Activated T-helper 1 cell treated with Interleukin-2 at 50 U/mL for 16 hours (primary cell): ENCODE measurements at places on chromosomes 5 and 9.

DNA sequence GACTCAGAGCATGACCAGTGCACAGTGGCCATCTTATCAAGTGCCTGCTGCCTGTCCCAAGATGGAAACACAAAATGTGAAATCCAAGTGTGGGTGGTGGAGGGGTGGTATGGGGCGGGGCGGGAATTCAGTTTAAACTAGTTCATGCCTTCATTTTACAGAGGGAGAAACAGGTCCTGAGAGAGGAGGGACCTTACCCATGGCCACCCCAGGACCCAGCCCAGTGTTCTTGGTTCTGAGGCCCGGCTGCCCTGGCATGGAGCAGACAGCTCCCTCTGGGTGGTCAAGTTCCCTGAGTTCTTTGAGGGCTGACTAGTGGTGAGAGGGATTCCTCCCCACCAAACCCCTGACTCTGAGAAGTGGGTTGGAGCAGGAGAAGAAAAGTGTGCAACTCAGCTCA lies 20.8 kb downstream of the KCNIP1 start:
- no peak for DNase-seq

GRCh38 chr9:99385814-99386279 lies 163.8 kb downstream of the SEC61B start:
- DNase-seq: no peak

- DNase-seq: no peak
These were observed 317.5 kb downstream of the PIK3R1 start for GRCh38 chr5:68533051-68533450.

GRCh38 chr5:32842813-32843530 lies 131.9 kb downstream of the NPR3 start:
- no peak for DNase-seq
